ENCODE measurements at places on chromosomes 4 and X.

GRCh38 chr4:6855692-6856297 is 53.8 kb upstream of the TBC1D14 start:
- DNase-seq = no peak

GRCh38 chrX:135535077-135535940 is 14.8 kb downstream of the INTS6L start:
- no peak for DNase-seq

GRCh38 chrX:29478336-29479069 is 736.9 kb upstream of the MAGEB2 start:
- DNase-seq = no peak

DNA sequence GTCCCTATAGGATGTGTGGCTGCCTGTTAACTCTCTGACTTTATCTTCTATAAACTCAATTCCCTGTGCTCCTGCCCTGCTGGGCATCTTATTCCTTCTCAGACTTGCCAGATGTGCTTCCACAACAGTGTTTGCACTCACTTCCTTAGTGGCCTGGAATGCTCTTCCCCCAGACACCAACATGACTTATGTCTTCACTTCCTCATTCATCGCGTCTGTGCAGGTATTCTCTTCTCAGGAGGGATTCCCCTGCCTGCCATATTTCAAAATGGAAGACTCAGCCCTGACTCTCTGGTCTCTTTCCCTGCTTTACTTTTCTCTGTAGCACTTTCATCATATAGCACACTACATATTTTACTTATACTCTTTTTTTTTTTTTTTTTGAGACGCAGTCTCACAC is 344.0 kb downstream of the CENPC start:
- DNase-seq = peak; percentile 8

- no peak for DNase-seq
Measured at GRCh38 chr4:138861135-138861534, 154.4 kb upstream of the NOCT start.

- DNase-seq = no peak
Measured at GRCh38 chrX:148872161-148872535, 371.7 kb downstream of the AFF2 start.

DNA sequence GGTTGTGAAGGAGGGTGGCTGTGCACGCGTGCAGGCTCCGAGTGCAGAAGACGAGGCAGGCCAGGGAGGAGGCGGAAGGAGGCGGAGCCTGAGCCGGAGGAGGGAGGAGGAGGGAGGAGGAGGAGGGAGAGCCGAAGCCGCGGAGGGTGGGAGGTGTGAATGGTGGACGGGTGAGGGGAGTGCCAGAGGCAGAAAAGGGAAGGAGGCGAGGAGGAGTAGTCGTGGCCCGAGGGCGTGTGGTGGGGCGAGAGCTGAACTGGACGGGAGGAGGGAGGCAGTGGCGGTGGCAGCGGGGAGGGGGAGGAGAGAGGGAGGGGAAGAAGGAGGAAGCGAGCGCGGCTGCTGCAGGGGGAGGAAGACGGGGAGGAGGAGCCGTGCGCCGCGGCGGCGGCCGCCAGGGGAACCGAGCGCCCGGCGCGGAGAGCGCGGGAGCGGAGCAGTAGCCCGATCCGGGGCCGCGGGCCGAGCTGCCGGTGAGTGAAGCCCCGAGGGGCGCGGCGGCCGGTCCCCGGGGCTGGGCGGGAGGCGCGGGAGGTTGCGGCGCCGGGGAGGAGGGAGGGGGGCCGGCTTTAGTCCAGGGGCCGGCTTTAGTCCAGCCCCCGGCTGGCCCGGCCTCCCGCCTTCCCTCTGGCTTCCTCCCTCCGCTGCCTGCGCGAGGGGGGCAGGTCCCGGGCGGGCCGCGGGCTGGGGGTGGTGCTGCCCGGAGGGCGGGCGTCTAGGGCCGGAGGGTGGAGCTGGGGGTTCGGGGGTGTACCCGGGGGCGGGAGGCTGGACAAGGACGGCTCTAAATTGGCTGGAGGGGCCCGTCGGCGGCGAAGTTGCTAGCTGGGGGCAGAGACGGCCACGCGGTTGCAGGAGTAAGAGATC is at the start of gene TMEM164:
TSS of gene TMEM164 (plus strand) at position 815 of the 867 bp plus-strand sequence. CDS start 661 bp downstream, outside the sequence.
- peak; percentile 92 for DNase-seq

GRCh38 chrX:134715930-134716619 is 57.8 kb upstream of the PLAC1 start:
- peak; percentile 84 for DNase-seq

GRCh38 chr4:148376151-148376550 is 66.1 kb downstream of the NR3C2 start:
- peak; percentile 85 for DNase-seq

DNA sequence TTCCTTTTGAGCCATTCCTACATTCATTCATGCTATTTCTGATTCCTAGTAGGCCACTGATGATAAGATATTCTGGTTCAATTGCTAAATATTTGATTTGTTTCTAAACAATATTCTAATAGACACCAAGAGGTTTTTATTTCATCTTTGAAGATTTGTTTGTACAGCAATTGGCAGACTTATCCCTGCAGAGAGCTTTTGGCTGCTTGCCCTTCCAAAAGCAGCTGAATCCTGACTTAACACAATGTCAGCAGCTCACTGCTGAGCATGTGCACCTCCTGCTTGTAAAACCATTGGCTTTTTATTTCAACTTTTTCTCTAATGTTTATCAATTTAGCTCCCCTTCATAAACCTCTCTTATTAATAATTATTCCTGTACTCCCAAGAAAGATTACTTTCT is 45.3 kb downstream of the MMRN1 start:
- peak; percentile 90 for DNase-seq

DNA sequence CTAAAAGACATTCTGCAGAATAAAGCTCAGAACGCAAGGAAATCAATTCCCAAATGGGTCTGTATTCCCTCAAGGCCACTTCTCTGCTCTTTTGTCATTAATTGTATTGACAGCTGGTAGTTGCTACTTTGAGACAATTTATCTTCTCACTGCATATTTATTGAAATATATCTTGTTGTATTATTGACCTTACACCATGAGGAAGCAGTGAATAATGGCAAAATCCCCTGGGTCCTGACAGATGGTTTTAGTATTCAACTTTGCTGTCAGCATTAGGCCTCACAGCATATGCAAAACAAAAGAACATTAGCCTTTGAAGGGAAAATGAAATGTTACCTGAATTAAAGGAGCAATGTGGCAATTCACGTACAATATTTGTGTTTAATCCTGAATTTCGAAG is 406.1 kb upstream of the TRAM1L1 start:
- peak; percentile 90 for DNase-seq

- no peak for DNase-seq
Measured at GRCh38 chr4:110296892-110297291, 98.5 kb upstream of the ELOVL6 start.

GRCh38 chrX:331825-332495 is 13.4 kb upstream of the GTPBP6 start:
- no peak for DNase-seq

DNA sequence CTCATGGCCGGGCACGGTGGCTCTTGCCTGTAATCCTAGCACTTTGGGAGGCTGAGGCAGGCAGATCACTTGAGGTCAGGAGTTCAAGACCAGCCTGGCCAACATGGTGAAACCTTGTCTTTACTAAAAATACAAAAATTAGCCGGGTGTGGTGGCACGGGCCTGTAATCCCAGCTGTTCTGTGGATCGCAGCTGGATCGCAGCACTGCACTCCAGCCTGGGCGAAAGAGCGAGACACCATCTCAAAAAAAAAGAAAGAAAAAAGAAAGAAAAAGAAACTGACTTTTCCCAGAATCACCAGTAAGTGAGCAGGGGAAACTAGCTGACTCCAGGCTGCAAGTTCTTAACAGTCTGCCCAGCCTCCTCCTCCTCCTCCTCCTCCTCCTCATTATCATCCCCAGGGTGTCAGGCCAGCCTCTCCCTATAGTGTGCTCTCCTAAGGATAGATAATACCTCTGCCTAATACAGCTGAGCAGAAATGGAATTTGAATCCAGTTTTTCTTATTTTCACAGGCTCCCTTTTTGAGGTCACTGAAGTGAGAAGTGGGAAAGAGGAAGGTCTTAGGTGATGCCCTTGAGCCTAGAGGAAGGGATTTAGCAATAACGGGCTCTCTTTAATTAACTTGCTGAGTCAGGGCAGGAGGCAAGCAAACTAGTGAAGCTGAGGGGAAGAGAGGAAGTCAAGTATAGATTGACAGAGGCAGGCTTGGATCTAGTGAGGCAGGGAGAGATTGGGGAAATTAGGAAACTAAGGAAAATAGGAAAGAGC is 11.8 kb upstream of the ELF2 start:
- peak; percentile 44 for DNase-seq

DNA sequence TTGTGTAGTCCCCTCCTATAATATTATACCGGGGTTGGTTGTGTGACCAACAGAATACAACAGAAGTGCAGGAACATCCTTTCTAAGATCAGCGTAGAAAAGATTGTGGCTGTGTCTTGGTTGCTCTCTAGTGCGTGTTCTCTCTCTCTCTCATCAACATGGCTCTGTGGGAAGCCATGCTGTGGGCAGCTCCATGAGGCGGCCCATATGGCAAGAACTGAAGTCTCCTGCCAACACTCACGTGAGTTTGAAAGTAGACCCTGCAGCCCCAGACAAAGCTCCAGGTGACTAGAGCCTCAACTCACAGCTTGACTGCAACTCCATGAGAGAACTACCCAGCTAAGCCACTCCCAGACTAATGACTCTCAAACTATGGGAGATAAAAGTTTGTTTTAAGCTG is 118.7 kb downstream of the TSPAN5 start:
- peak; percentile 71 for DNase-seq

- no peak for DNase-seq
Measured at GRCh38 chrX:126141014-126141413, 25.1 kb downstream of the DCAF12L2 start.

Measured in NCI-H69 (cell line).